ENCODE measurements at places on chromosomes 12 and 14. TPM values are rescaled to one million over a fixed set of nuclear protein-coding genes. Genes with fewer than 3 reads are reported as not detected.
A peak's percentile ranks its signal among the peaks of the same experiment; 100 is the strongest.

EML5 gene
- 2.9 TPM for total RNA-seq

POTEG gene
- total RNA-seq, result not detected

GRCh38 chr12:15701206-15701605, 88.0 kb downstream of the EPS8 start:
- no peak overlapping the region for H3K4me3 ChIP-seq
- H3K4me1 ChIP-seq, result peaks cover 42% of the 10 kb centered on the region
- H3K27ac ChIP-seq, result peak overlapping the region; percentile 89
- H3K36me3 ChIP-seq, result peaks cover 14% of the 10 kb centered on the region
- peaks cover 3% of the 10 kb centered on the region for H3K27me3 ChIP-seq

DNA sequence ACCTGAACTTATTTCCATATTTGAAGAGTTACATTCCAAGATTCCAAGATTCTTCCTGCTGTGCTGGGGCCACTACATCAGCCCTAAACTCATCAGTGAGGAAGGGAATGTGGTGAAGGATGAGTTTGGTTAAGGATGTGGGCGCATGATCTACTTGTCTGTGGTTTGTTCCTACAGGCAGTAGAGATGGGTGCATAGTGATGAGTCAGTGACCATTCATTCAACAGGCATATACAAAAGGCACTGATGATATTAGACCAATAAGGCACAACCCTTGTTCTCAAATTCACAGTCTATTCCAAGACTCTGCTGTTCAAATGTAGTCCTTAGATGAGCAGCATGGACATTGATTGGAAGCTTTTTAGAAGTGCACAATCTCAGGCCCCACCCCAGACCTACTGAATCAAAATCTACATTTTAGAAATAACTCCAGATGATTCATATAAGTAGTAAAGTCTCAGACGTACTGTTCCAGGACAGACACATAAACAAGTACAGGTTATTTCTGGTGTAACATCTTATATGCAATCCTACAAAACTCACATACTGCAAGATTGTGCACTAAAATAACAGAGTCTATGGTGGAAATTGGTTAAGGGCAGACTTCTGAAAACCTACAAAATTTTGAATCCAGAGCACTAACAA, 47.7 kb upstream of the MAP3K9 start:
- H3K27me3 ChIP-seq, result no peaks in the 10 kb centered on the region
- peak; percentile 43 for DNase-seq

- peaks cover 87% of the 10 kb centered on the region for H3K27me3 ChIP-seq
- peaks cover 10% of the 10 kb centered on the region for H3K4me1 ChIP-seq
- H3K36me3 ChIP-seq, result peaks cover 8% of the 10 kb centered on the region
- no peak for DNase-seq
- H3K27ac ChIP-seq, result no peak overlapping the region
Measured at GRCh38 chr14:36652542-36653201, 9.0 kb upstream of the PAX9 start.

GRCh38 chr14:45015133-45015532, 53.1 kb downstream of the TOGARAM1 start:
- peaks cover 4% of the 10 kb centered on the region for H3K36me3 ChIP-seq
- H3K27ac ChIP-seq, result no peak overlapping the region
- no peaks in the 10 kb centered on the region for H3K27me3 ChIP-seq
